RKO (cell line): ENCODE measurements at places on chromosomes 4 and X.

DNA sequence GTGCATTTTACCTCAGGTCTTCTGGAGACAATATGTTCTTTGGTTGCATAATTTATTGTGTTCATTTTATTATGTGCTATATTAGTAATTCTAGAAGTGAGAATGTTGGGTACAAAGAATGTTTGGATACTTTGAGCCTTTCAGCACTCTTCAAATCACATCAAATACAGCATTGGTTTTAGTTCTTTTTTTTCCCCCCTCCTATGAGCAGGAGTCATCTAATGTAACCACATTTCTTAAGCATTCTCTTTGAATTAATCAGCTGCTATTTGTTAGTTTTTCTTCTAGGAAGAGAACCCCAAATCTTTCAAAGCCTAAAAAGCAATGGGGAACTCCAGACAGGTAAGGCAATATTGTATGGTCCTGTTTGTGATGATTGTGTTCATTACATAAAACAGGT, 46.7 kb downstream of the ARL9 start:
- DNase-seq: no peak

- no peak for DNase-seq
Measured at GRCh38 chr4:73676861-73677323, 56.7 kb upstream of the RASSF6 start.

DNA sequence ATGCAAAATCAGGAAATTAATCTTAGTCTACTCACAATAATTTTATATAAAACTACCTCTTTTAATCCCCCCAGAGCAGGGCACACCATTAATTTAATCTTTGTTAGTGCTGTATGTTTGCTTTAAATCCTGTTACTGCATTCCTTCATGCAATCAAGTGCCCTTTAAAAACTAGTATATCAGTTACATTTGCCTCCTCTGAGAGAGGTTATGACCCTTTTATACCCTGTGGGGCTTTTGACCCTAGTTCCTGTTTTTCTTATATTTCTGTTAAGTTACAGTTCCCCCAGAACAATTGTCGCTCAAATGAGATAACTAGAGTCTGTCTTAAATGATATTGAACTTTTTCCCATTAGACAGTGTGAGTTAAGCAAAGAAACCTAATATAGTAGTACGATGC, 46.2 kb downstream of the GPC4 start:
- no peak for DNase-seq

DNA sequence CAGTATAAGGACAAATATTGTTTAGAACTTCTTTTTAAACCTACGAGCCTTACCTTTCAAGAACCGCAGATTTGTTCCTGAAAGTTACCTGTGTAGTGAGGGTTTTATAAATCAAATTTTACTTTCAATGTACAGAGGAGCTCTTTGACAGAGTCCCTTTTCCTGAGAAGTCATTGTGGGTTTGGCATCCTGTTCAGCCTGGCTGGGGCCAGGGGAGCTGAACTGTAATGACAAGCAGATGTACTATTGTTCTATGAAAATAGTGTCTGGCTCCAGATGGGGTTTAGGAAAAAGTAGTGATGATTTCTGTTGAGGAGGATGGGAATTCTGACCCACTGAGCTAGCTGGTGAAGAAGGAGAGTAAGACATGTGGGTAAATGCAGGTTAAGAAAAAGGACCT, 196.2 kb upstream of the PGRMC2 start:
- DNase-seq: no peak

DNA sequence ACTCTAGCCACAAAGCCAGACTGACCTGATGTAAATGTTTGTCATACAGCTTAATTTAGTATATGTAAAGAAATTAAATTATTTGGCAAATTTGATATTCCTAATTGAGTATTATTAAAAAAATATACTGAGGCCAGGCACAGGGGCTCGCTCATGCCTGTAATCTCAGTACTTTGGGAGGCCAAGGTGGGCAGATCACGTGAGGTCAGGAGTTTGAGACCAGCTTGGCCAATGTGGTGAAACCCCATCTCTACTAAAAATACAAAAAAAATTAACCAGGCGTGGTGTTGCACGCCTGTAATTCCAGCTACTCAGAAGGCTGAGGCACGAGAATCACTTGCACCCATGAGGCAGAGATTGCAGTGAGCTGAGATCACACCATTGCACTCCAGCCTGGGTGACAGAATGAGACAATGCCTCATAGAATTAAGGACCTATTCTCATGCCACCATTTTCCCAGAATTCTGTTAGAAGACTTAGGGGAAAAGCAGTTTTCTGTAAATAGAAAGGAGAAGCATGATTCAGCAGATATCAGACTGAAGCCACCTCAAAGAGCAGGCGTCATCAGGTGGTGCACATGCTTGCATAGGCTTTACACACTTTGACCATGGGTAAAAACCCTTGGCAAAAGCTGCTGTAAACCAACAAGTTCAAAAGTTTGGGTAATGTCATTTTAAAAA, 6.1 kb downstream of the UBQLN2 start:
- no peak for DNase-seq

- DNase-seq: no peak
Measured at GRCh38 chr4:107098401-107098800, 62.3 kb upstream of the DKK2 start.

DNA sequence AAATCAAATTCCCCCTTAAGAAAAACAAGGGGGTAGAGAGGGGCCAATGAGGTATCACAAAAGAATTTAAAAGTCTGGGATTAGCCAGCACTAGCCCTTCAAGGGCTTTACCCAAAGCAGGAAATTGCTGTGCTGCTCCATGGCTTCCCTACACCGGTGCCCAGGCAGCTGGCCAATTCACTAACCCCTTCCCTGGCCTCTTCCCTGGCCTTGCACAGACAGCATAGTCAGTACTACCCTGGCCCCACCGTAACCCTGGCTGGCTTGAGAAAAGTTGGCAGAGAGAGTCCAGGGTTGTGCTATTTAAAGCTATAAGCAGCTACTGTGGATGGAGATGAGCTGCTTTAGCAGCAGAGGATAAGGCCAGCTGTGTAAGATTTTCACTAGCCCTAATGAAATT, 43.1 kb downstream of the ADAMTS3 start:
- no peak for DNase-seq
